ENCODE measurements at places on chromosomes 11 and 22. TPM values are rescaled to one million over a fixed set of nuclear protein-coding genes. Genes with fewer than 3 reads are reported as not detected.

- no peak for DNase-seq
Measured at GRCh38 chr11:14700593-14700992, 57.0 kb downstream of the PDE3B start.

GRCh38 chr11:70810133-70810532 lies 411.8 kb downstream of the CTTN start:
- no peak for DNase-seq

DNA sequence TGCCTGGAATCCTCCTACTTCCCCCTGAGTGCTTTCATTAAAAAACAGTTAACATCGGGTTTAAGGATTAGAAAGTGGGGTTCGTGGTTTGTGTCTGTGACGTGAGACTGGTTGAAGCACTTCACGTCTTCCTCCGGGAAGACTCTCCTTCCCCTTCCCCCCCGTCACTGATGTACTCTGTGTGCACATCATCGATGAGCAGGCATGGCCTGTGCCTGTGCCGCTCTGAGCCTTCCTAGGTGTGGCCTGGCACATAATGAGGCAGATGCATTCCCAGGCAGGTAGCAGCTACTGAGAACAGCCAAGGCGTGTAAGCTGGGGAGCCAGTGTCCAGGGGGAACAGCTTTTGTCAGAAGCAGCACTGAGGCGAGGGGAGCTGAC lies 93.8 kb downstream of the BCR start:
- DNase-seq, result no peak

DNA sequence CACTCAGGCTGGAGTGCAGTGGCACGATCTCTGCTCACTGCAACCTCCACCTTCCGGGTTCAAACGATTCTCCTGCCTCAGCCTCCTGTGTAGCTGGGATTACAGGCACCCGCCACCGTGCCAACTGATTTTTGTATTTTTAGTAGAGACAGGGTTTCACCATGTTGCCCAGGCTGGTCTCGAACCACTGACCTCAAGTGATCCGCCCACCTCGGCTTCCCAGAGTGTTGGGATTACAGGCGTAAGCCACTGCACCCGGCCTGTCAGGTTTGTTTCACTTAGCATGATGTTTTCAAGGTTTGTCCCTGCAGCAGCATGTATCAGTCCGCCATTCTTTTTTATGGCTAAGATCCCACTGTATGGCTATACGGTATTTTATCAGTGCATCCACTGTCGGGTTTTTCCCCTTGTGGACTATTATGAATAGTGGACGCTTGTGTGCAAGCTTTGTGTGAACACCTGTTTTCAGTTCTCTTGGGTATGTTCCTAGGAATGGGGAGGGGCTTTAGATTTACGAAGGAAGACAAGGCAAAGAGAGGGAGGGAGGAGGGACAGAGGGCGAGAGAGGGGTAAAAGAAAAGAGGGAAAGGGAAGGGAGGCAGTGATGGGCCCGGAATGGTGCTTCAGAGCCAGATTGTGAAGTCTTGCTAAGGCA lies 13.9 kb upstream of the CDC42EP2 start:
- no peak for DNase-seq

DNA sequence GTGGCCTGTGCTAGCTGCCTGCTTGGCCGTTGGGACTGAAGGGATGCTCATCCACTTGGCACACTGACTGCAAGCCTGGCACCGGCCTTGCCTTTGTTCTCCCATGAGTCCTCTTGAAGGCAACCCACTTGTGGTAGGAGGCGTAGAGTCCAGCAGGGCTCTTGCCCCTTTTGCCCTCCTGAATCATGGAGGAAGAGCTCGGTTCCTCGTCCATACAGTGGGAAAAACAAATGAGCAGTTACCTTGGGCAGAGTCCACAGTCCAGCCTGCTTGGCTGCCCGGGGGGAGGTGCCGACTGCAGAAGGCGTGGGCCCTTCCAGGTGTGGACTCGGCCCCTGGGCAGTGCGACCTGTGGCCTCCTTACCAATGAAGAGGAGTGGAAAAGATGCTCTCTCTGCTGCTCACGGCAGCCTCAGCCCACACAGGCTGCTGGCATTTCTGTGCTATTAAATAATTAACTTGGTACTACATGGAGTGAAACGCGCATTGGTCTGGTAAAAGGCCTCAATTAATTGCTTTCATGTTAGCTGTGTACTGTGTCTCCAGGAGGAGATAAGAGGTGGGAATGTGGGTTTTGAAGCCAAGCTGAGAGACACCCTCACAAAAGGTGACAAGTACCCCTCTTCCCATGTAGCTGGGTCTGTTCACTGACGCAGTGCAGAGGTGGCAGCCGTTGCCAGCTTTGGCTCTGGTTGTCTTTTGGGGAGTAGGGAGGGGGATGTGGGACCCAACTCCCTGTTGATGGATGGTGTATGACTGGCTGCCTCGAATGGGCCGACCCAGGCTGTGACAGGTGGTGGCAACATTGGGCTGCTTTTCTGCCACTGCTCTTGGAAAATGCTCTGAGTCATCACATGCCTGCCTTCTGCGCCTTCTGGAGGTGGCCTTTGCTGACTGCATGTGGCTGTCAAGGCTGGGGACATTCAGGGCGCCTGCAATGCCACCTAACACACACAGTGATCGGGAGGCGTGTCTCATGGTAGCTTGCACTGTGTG lies 26.8 kb upstream of the B3GAT1 start:
- peak; percentile 4 for DNase-seq

GRCh38 chr22:24532075-24532474 lies 22.9 kb downstream of the GUCD1 start:
- no peak for DNase-seq

DNA sequence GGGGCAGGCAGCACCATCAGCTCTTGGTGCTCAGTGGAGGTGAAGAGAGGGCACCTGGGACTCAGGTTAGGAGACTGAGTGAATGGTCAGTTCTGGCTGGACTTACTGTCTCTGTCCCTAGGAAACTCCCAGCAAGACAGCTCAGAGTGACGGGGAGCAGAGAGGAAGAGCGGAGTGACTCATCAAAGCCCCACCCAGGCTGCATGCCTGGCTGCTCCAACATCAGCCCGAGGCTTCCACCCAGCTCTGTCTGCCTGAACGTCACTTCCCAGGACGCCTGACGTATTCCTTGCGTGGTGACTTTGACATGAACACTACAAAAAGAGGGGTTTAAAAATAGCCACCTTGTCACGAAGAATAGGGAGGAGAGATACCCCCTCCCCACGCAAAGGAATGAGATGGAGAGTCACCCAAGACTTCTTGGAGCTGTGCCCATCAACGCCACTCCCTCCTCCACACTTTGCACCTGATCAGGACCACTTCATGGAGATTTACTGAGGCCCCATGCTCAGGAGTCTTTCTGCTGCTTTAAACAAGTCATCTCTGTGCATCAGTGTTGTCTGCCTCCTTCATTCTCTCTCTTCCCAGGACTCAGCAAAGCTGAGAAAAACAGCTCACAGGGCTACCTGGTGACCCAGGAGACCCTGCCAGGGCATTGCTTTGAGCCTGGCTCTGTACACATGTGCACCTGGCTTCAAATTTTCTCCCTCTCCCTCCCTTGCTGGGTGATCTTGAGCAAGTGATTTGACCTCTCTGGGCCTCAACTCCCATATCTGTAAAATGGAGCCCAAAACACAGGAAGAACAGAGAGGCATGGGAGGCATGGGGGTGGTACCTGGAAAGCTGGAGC lies 83.1 kb downstream of the MN1 start:
- DNase-seq, result peak; percentile 98

DNA sequence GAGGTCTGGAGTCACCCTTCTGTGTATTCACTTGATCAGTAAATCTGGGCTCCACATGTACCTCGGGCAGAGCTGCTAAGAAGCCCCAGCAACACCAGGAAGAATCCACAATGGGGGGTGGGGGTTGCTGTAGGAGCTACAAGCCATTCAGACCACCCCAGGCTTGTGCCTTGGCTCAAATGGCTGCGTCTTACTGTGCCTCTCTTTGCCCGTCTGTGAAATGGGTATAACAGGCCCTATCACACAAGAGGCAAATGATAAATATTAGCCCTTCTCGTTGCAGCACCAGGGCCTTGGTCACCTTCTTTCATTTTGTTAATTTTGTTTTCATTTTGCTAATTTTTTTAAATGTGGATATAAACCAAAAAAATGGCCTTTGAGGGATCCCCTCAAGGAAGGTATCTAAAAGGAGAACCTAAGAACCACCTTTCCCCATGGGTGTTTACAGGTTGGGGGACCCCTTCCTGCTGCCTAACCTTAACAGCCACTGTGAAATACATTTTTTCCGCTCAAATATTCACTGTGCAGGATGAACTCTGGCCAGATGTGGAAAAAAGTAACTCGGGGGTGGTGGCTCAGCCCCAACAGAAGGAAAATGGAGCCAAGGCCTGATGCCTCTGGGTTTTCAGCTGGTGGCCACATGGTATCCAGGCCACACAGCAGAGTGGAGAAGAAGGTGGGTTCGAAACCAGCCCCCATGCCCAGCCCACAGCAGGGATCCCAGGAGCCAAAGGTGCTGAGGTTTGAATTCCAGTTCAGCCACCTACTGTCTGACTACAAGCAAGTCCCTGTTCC lies 284.0 kb downstream of the MN1 start:
- no peak for DNase-seq

DNA sequence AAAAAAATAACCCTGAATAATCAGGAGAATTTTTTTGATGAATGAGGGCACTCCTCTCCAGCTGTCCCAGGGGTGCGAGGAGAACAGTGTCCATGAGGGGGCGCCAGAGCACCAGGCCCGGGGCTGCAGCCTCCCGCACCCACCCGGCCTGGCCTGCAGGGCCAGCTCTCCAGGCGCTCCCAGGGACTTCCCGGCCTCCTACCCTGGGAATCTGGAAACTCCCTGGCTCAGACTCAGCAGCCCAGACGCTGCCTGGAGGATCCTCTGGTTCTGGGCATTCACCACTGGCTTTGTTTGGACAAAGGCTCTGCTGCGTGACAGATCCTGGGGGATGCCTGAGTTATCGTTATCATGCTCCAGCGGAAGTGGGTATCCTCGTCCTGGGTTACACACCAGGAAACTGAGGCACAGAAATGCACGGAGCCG lies 31.0 kb downstream of the MCM5 start:
- peak; percentile 96 for DNase-seq

- peak; percentile 33 for DNase-seq
Measured at GRCh38 chr11:9982796-9983579, 311.0 kb downstream of the SBF2 start.

- no peak for DNase-seq
Measured at GRCh38 chr22:29011240-29012100, 50.2 kb downstream of the C22orf31 start.

- DNase-seq, result no peak
Measured at GRCh38 chr22:44399906-44400762, 87.4 kb upstream of the SHISAL1 start.

DNA sequence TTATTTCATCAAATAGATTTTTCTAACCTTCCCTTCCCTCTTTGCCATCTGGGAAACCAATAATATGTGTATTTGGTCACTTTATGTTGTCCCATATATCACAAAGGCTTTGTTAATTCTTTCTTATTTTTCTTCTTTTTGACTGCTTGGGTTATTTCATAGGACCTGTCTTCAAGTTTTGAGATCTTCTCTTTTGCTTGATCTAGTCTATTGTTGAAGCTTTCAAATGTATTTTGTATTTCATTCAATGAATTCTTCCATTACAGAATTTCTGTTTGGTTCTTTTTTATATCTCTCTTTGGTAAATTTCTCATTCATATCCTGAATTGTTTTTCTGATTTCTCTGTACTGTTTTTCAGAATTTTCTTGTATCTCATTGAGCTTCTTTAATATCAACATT lies 132.1 kb downstream of the FCHSD2 start:
- no peak for DNase-seq

DNA sequence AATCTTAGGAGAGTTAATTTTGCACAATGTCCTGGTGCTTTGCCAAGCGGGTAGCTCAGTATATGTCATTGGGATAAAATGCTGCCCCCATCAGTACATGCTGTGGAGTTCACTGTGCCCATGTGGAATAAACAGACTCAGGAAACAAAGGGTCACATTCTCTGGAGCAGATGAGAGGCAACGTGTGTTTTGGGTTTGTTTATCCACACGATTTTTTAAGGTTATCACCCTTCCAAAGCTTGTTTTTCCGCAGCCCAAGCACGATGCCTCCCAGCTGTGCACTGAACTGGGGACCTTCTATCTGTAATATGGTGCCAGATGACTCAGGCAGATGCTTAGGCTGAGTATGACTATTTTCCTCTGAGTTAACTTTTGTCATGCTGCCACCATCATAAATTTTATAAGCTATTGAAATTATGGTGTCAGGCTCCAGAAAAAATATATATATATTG lies 6.5 kb downstream of the OR4D6 start:
- no peak for DNase-seq

GRCh38 chr11:121842192-121842585 lies 273.8 kb downstream of the BLID start:
- no peak for DNase-seq

- DNase-seq, result no peak
Measured at GRCh38 chr11:74171630-74171968, 510 bp downstream of the PPME1 start.

- DNase-seq, result no peak
Measured at GRCh38 chr22:19518635-19519034, 5.6 kb downstream of the CLDN5 start.

GRCh38 chr11:17781221-17781620 lies 46.6 kb downstream of the KCNC1 start:
- no peak for DNase-seq

DNA sequence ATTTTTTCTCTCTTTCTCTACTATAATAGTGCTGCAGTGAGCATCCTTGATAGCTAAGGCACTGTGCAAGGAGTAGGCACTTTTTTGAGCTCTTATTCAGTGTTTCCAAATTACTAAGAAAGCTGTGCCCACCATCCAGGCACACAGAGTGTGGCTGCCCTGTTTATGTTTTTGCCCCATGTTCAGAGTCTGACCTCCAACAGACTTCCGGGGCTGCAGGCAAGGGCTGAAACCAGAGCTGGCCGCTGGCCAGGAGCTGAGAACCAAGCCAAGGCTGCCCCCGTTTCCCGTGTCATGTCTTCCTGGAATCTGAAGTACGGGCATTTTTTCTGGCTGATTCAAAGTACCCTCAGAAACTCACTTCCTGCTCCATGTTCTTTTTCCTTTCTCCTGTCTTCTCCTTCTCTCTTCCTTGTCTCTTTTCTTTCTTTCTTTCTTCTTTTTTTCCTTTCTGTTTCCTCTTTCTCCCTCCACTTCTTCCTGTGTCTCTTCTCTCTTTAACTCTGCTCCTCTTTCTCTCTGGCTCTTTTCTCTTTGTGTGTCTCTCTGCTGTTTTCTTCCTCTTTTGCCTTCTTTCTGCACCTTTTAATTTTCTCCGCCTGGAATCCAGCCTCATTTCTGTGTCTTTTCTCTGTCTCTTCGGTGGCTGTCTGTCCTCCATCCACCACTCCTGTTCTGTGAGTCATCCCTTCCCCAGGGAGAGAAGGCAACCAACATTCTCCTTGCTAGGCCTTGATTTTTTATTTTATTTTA lies 17.0 kb upstream of the KCTD14 start:
- DNase-seq, result peak; percentile 41

DNA sequence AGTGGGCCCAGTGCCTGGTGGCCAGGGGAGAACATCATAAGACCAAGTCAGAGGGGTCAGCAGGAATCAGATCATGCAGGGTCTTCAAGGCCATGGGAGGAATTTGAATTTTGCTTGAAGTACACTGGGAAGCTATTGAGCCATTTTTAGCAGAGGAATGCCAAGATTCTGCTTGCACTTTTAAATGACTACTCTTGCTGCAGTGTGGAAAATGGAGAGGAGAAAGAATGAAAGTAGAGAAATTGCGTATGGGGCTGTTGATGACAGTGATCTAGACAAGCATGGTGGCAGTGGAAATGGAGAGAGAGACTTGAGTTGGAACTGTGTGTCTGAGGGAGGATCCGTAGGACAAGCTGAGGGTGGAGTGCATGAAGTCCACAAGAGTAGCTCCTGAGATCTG lies 128.1 kb downstream of the WNT7B start:
- DNase-seq, result no peak

Gene MS4A1
- not detected for total RNA-seq

Gene SLC22A6
- total RNA-seq, result not detected

Gene CLTCL1
- total RNA-seq, result 2.9 TPM

Gene ADM2
- total RNA-seq, result 4.6 TPM

Gene ISX
- total RNA-seq, result not detected

Gene POTEH
- total RNA-seq, result not detected
